Stimulated activated naive B cell treated with anti-CD40 and anti-IgM and Interleukin-4, amounts not matched to agents 10 μg/mL and 1 μg/mL and 100 μg/mL, for 72 hours (primary cell): ENCODE measurements at places on chromosomes 13 and 19.
A peak's percentile ranks its signal among the peaks of the same experiment; 100 is the strongest.

DNA sequence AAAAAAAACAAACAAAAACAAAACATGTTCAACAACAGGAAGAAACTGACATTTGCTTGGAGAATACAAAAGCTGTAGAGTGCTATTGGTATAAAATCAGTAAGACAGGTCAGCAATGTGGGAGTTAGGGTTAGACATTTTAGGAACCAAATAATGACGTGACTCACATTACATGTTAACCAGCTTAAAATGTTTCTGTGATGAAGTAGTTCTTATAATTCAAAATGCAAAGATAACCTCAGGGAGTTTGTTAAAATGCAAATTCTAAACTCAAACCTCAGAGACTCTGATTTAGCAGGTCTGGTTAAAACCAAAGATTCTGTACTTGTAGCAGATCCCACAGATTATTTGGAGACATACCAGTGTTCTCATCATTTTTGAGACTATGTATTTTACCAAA lies 549.4 kb upstream of the SLITRK1 start:
- H3K4me1 ChIP-seq = no peaks in the 10 kb centered on the region
- no peak overlapping the region for H3K27ac ChIP-seq
- no peaks in the 10 kb centered on the region for H3K36me3 ChIP-seq
- DNase-seq = no peak
- H3K4me3 ChIP-seq = no peak overlapping the region

DNA sequence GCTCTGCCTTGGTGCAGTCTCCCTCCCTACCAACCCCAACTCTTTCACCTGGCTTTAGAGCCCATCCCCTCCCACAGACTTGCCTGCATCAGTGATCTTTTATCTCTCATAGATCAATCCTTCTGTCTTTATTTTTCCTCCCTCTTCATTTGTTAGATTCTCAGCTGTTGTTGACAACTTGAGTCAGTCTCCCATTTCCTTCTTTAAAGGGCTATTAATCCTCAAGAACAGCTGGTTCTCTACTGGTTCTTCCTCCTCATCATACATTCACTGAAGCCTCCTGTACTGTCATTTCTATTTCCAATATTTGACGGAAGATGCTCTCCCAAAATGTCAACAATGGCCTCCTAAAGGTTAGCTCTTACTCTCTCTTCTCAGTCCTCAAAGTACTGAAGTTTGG lies 408.2 kb downstream of the TBC1D4 start:
- H3K36me3 ChIP-seq = no peaks in the 10 kb centered on the region
- no peak overlapping the region for H3K4me3 ChIP-seq
- no peak for DNase-seq
- H3K27me3 ChIP-seq = no peaks in the 10 kb centered on the region

DNA sequence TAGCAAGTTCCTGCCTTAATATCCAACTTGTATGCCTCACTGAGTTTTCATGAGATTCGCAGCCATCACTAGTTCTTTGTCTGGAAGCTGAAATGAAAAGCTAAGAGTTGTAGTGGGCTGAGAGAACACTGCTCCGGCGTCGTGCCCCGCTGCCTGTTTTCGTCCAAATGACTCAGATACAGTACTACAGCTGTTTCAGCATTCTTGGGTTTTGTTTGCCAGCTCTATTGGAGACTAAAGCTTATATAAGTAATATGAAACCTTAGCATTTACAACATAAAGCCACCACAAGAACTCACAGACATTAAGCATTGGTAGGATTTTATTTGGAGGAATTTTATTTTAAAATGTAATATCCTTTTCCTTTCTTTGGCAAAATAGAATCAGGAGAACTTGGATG lies 299.7 kb downstream of the DLEU7 start:
- no peak for DNase-seq
- H3K4me3 ChIP-seq = no peak overlapping the region
- H3K4me1 ChIP-seq = peaks cover 3% of the 10 kb centered on the region
- no peak overlapping the region for H3K27ac ChIP-seq
- no peaks in the 10 kb centered on the region for H3K27me3 ChIP-seq

DNA sequence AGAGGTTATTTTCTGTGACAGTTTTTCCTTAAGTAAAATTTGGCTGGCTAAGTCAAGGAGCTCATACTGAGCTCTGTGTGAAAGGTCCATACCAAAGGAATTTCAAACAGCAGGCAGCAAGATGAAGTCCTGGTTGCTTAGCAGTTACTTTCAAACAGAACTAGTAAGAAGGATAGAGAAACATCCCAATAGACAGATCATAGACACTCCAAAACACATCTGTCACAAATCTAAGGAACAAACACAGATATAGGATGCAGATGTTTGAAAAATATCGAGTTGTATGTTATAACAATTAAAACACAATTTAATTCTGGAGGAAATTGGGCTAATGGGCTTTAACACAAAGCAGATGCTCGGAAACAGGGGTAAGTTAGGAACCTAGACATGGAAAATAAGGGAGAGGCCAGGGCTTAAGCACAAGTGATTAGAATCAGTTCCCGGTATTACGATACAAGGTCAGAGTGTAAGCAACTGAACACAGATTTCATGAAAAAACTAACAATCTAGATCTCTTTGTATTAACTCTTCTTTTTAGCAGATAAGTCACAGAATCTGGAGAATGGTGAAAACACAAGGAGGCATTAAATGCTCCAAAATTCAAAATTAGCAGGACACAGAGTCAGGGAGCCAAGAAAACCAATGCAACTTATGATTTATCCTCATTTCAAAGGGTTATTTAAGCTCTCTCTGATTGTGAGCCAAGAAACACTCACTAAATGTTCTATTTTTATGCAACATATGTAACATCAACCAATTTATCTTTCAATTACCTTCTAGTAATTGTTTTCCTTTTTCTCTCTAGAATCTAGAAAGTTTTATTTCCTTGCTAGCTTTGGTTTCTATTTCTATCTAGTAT lies 1992.9 kb upstream of the PCDH20 start:
- no peak overlapping the region for H3K27ac ChIP-seq
- no peaks in the 10 kb centered on the region for H3K4me1 ChIP-seq
- no peaks in the 10 kb centered on the region for H3K36me3 ChIP-seq
- H3K27me3 ChIP-seq = no peaks in the 10 kb centered on the region
- no peak overlapping the region for H3K4me3 ChIP-seq

DNA sequence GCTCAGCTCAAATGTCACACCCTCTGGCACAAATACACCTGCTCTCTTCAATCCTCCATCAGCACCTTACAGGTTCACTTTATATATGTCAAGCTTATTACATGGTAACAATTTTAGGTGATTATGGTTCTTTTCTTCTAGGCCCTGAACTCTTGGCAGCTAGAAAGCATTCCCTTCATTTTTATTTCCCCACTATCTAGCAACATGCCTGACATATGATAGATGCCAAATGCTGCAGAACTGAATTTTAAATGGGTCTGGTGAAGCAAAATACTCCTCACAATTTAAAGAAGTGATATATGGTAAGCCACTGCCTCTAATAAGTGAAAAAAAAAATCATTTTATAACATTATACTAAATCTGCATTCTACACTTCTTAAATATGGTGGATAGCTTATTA lies 95.2 kb downstream of the USP12 start:
- DNase-seq = no peak
- peaks cover 54% of the 10 kb centered on the region for H3K36me3 ChIP-seq
- peaks cover 12% of the 10 kb centered on the region for H3K4me1 ChIP-seq
- H3K4me3 ChIP-seq = no peak overlapping the region
- no peak overlapping the region for H3K27ac ChIP-seq

DNA sequence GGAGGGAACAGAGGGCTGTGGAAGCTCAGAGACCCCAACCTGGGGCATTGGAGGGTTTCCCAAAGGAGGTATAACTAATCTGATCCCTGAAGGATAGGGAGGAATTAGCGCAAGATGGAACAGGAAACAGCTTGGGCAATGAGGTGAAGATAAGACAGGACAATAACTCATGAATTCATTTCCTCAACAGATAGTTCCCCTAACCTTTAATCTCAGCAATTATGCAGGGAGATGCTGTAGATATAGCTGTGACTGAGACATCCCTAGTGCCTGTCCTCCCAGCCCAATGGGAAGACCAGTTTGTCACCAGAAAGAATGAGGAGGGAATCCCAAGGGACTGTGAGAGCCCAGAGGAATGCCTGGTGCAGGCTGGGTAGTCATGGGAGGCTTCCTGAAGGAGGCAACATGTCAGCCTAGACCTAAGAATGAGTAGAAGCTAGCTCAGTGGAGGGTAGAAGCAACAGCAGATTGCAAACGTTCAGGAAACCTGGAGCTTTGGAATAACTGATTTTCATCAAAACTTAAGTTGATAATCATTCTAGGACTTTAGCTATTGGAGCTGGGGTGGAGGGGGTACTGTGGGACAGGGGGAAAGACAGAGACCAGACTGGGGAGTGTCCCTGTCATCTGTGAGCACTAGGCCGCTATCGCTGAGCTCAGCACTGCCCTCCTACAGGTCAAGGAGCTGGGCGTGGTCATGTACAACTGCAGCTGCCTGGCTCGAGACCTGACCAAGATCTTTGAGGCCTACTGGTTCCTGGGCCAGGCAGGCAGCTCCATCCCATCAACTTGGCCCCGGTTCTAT lies 18.8 kb downstream of the HIPK4 start:
- peaks cover 6% of the 10 kb centered on the region for H3K4me1 ChIP-seq
- no peak for DNase-seq

DNA sequence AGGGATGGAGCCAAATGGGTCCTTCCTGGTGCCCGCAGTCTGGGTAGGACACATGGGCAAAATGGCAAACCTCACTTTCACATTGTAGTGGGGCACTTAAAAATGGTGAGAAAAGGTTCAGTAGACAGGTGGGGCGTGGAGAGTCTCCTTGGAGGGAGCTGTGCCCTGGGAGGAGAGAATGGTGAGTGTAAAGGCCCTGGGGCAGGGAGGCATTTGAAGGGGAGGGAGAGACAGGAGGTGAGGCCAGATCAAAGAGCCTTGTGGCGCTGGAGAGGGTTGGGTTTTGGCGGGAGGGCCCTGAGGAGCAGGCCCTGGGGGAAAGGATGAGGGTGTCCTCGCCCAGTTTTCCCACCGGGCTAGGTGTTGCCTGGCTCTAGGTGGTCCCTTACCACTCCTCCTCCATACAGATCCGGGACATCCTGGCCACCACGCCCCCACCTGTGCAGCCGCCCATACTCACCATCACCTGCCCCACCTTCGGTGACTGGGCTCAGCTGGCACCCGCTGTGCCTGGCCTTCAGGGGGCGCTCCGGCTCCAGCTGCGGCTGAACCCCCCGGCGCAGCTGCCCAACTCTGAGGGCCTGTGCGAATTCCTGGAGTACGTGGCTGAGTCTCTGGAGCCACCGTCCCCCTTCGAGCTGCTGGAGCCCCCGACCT lies 6.3 kb downstream of the MAP1S start:
- DNase-seq = no peak
- H3K36me3 ChIP-seq = peaks cover 46% of the 10 kb centered on the region
- H3K27ac ChIP-seq = peak overlapping the region; percentile 32
- no peak overlapping the region for H3K4me3 ChIP-seq

- peak; percentile 23 for DNase-seq
- H3K36me3 ChIP-seq = peaks cover 9% of the 10 kb centered on the region
- H3K4me1 ChIP-seq = peaks cover 30% of the 10 kb centered on the region
- peak overlapping the region; percentile 84 for H3K4me3 ChIP-seq
- peaks cover 10% of the 10 kb centered on the region for H3K27me3 ChIP-seq
- H3K27ac ChIP-seq = peak overlapping the region; percentile 79
Measured at GRCh38 chr19:14434543-14435319, 1.6 kb downstream of the PKN1 start.

GRCh38 chr19:52692431-52693008 lies 42.3 kb downstream of the ZNF611 start:
- H3K36me3 ChIP-seq = peaks cover 2% of the 10 kb centered on the region
- H3K4me1 ChIP-seq = peaks cover 51% of the 10 kb centered on the region
- no peak for DNase-seq
- H3K27ac ChIP-seq = no peak overlapping the region
- H3K27me3 ChIP-seq = no peaks in the 10 kb centered on the region
- no peak overlapping the region for H3K4me3 ChIP-seq

- no peak overlapping the region for H3K27ac ChIP-seq
- no peak overlapping the region for H3K4me3 ChIP-seq
- no peaks in the 10 kb centered on the region for H3K4me1 ChIP-seq
- no peak for DNase-seq
Measured at GRCh38 chr13:105599477-105600037, 935.9 kb downstream of the EFNB2 start.

DNA sequence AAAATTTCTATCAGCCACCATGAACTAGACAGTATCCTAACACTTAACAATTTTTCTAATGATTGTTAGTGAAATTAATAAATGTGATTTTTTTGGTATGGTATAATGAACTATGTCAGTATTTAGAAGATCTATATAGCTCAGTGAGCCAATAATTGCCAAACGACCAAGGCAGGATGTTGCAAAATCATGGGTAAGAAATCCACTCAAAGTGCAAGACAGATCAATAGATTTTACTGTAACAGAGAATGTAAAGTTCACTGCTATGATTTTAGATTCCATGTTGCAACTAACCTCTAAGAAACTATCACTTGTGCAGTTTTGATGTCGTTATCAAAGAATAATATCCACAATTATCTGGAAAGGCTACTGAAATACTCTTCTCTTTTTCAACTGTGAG lies 44.0 kb upstream of the MYCBP2 start:
- no peaks in the 10 kb centered on the region for H3K36me3 ChIP-seq
- H3K27ac ChIP-seq = no peak overlapping the region
- no peak overlapping the region for H3K4me3 ChIP-seq
- no peaks in the 10 kb centered on the region for H3K27me3 ChIP-seq

DNA sequence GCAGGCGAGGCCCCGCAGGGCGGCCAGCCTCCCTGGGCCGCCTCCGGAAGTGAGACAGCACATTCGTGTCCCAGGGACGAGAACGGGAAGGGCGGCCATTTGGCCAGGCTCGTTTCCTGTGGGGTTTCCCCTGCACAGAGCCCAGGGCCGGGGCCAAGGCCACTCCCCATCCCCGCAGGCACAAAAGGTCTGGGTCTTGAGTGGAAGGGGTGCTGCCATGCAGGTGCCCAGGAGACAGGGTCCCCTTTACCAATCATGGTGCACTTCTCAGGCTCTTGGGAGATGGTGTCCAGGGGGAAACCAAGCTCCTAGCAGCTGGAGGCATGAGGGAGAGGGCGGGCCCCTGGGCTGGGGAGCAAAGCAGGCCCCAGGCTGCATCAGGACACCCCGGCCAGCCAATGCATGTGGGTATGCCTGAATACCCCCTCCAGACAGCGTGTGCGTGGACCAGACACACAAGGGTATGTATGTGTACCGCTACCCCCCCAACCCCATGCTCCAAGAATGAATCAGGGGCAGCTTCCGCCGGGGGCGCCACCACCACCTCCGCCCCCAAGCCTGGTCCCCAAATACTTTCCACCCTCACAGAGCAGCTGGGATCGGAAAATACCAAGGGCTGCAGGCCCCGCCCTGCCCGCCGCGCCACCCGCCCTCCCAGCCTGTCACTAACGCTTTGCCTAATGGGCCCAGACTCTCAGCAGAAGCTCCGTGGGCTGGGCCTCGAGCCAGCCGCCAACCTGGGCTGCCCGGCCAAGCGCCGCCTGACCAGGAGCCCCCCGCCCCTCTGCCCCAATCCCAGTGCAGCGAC lies 37.6 kb upstream of the NANOS3 start:
- DNase-seq = peak; percentile 83
- H3K4me3 ChIP-seq = peak overlapping the region; percentile 95
- peak overlapping the region; percentile 98 for H3K27ac ChIP-seq
- peaks cover 87% of the 10 kb centered on the region for H3K4me1 ChIP-seq
- H3K27me3 ChIP-seq = no peaks in the 10 kb centered on the region

- peaks cover 9% of the 10 kb centered on the region for H3K4me1 ChIP-seq
- no peak overlapping the region for H3K4me3 ChIP-seq
- H3K27me3 ChIP-seq = peaks cover 9% of the 10 kb centered on the region
- DNase-seq = no peak
- no peaks in the 10 kb centered on the region for H3K36me3 ChIP-seq
Measured at GRCh38 chr13:51849145-51850101, 4.4 kb upstream of the TMEM272 start.
